ENCODE measurements at places on chromosomes 6 and 20. TPM values are rescaled to one million over a fixed set of nuclear protein-coding genes. Genes with fewer than 3 reads are reported as not detected.

Gene NNAT
- total RNA-seq: 0.32 TPM

Gene CBLN4
- not detected for total RNA-seq

Gene MOXD1
- total RNA-seq: 2.9 TPM

Gene PCNA
- 52.7 TPM for total RNA-seq

Gene PGBD1
- 1.3 TPM for total RNA-seq

Gene PPIL4
- total RNA-seq: 22.8 TPM

Gene BTN1A1
- not detected for total RNA-seq

Gene ATXN1
- 16.1 TPM for total RNA-seq

Gene FOXA2
- not detected for total RNA-seq

Gene EMILIN3
- not detected for total RNA-seq

Gene LAMA2
- 214 TPM for total RNA-seq

Gene SDC4
- total RNA-seq: 43.5 TPM

Gene LY6G6D
- total RNA-seq: not detected

Gene ASF1A
- 7.6 TPM for total RNA-seq

Gene RIN2
- total RNA-seq: 22.5 TPM

Gene JARID2
- total RNA-seq: 5.2 TPM

Gene CALHM5
- total RNA-seq: 8.9 TPM

Gene ZBTB12
- total RNA-seq: 2.1 TPM

Gene SLC22A2
- not detected for total RNA-seq

Gene SNX3
- 161 TPM for total RNA-seq

Gene ARMH2
- total RNA-seq: not detected

Gene RAET1L
- total RNA-seq: not detected

All from cardiac atrium fibroblast (primary cell).